ENCODE measurements at places on chromosomes 6 and 20.

DNA sequence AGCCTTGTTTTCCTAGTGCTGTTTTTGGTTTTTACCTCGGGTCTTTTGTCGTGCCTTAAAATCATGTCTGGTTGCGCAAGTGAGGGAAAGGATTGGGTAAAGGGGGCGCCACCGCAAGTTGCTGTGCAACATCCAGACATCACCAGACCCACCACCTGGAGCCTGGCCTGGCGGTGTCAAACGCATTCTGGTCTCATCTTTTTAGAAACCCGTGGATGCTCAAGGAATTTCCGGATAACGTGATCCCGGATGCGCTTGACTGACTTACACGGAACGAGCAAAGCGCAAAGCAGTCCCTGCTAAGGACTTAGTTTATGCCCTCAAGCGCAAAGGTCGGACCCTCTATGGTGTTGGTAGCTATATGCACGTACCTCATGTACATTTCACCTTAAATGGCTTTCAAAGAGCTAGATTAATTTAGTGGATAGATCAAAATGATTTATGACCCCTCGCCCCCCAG, 105.2 kb downstream of the OR2B2 start:
- no peak for DNase-seq

DNA sequence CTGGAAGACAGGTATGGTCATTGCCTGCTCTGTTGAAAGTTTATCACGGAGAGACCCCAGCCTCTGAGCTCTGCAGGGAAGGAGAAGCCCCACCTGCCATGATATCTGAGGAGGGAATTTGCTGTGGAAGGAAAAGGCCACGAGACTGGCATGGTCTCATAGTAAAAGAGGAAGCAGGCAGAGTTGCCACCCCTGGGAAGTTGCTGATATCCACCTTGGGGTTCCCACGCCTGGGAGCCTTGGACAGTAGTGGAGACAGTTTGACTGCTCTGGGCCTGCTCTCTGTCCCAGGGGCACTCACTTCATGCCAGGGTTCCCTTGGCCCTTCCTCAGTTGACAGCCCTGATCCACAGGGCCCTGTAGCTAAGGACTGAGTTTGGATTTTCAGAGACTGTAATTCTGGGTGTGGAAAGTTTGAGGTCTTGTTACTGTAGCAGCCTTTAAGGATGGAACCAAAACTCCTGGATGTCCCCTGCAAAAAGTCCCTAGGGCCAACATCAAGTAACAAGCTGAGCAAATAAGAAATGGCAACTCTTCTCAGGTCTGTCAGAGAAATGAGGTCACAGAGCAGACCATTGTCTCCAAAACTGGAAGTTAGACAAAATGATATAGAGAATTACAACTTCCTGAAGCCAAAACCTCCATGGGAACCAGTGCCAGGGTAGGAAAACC, 6.9 kb upstream of the SIRPB1 start:
- DNase-seq: no peak

- peak; percentile 51 for DNase-seq
Observed at GRCh38 chr20:61120595-61121515, 131.2 kb upstream of the CDH4 start.

- DNase-seq: no peak
Observed at GRCh38 chr6:32943864-32944649, 3.2 kb upstream of the HLA-DMB start.

GRCh38 chr6:21185861-21186478, 407.6 kb upstream of the SOX4 start:
- peak; percentile 76 for DNase-seq

DNA sequence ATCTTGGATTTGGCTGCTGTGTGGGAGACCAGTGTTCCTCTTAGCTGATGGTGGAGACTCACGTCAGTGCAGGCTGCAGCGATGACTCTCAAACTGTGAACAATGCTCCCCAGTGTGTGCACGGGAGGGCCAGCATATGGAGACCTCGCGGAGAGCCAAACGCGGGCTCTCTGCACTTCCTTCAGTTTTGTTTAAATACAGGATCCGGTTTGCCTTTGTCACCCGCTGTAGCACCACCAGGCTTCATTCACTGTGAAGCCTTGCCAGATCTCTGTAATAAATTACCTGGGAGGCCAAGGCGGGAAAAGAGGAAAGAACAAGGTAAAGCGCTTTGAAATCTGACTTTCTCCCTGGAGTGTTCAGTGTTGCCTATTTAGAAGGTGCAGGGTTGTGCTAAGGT, 30.7 kb upstream of the TMEM14A start:
- DNase-seq: peak; percentile 69

DNA sequence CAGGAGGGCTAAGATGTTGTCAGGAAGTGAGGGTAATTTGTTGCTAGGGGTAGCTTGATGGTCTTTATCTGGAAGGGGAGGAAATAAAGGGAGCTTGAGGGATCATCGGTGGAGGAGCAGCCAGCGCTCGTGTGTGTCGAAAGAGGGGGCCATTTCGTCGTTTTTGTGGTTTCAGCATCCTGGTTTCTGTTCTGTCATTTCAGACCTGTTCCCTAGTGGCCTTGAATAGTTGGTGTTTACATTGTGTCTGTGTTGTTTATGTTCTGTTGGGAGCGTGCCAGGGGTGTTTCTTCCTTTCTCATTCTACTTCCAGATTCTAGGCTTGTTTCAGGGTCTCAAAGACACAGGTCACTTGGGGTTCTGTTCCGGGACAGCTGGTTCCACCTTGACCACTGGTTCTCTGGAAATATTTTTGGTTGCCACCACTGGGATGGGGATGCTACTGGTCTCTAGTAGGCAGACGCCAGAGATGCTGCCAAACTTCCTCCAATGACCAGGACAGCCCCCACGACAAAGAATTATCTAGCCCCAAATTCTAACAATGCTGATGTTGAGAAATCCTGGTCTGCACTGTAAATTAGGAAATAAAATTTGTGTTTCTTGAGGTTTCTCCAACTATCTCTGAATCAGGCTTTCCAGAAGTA, 113.9 kb upstream of the NAA20 start:
- peak; percentile 9 for DNase-seq

DNA sequence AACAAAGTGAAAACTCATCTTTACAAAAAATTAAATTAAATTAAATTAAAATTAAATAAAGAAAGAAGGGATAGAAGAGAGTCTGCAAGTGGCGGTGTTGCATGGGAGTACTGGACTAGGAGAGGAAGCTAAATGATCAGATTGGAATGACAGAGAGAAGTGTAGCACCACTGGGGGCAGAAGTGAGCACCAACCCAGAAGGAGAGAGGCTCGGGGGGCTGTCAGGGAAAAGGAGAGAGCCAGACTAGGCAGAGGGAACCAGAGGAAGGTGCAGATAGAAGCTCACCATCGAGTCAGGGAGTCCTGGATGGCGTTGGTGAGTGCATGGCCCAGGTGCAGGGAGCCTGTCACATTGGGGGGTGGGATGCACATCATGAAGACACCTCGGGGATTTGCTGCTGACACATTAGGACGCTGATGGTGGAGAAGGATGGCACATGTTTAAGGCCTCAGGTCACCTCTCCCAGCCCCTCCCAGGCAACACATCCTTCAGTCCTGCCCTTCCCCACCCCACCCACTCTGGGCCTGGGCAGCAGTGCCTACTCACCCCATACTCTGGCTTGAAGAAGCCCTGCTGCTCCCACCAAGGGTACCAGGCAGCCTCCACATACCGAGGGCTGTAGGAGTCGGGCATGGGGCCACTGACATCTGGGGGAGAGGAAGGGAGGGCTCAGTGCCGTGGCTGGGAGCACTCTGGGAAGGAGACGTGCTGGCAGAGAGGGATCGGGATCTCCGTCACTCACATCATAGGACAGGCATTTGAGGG, 4.0 kb downstream of the VARS1 start:
- DNase-seq: peak; percentile 13

GRCh38 chr20:33645396-33645795, 16.7 kb upstream of the C20orf144 start:
- DNase-seq: no peak

DNA sequence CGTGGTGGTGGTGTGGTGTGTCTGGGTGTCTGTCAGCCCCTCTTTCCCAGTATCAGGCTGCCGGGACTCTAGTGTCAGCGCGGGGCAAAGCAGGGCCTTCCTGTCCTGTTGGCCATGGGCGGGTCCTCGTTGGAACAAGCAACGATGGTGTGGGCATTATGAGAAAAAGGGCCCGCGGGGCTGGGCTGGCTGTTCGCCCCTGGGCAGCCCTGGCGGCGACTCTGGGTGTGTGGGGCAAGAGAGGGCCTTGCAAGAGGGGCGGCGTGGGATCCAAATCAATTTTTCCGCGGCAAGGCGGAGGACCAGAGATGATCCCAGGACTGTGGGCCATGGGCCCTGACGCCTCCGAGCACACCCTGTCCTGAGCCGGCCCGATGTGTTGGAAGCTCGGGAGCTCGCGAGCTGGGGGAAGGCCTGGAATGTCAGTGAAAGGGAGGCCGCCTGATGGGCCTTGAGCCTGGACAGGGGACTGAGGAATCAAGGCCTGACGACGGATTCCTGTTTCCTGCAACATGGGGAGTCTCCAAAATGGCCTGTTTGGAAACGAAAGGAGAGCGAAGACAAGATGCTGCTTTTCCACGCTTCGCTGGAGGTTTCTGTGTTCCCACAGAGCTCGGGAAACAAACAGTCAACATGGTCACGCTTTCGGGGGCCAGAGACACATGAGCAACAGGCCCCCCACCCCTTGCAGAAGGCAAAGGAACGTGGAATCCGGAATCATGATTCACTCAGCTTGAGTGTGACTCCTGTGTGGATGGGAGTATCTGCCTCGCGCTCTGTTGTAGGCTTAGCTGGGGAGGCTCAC, 364.7 kb upstream of the DEFB115 start:
- DNase-seq: no peak

DNA sequence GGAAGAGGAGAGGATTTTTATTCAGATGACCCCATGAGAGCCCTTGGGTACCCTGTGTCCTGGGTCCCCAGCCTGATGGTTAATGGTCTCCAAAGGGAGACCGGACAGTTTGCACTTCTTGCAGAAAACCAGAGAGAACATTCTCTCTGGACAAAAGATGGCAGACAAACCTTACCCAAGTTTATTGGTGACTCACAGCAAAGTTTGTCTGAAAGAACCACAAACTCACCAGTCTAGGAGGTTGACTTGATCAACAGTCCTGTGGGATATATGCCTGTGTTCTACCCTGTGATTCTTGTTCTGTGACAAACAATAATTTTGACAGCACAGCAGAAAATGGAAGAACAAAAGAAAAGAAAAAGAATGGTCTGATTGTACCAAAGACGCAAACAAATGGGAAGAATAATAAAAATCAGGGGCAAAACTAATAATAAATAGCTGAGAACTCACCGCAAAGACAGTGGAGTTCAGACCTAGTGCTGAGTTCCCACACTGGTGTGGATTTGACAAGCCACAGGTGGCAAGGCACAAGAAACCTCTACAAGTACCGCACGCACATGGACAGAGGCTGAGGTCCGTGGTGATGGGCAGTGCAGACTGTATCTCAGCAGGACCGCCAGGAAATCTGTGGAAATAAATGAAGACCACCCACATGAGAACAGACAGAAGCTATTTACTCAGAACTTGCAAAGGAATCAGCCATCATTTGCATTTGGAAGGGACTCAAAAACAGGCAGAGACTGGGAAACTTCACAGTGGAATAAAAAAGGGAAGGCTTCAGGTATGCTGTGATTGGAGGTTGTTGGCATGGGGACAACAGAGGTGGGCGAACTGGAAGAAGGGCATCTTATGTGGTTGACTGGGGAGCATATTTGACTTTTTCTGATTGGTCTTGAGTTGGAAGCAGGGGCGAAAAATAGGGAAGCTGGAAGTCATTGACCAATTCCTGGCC, 246.3 kb upstream of the RNF24 start:
- no peak for DNase-seq

DNA sequence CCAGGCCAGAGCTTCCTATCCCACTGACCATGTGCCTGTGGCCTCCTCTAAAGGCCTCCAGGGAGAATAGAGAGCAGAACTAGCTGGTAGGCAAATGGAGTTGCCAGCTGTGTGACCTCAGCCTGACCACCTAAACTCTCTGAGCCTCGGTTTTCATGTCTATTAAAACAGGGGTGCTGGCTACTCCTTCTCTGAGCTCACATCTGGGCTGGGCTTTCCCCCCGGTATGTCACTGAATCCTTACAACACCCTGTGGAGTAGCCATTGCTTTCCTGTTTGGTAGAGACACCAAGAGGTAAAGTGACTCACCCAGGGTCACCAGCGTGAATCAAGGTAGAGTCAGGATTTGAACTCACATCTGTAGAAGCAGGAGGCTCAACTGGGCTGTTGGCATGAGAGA, 132.1 kb downstream of the JPH2 start:
- no peak for DNase-seq

GRCh38 chr6:6699741-6700367, 111.3 kb downstream of the LY86 start:
- peak; percentile 67 for DNase-seq

GRCh38 chr20:23998844-23999243, 10.3 kb upstream of the GGTLC1 start:
- DNase-seq: no peak

- DNase-seq: no peak
Observed at GRCh38 chr20:45112754-45113153, 2.2 kb downstream of the WFDC5 start.

DNA sequence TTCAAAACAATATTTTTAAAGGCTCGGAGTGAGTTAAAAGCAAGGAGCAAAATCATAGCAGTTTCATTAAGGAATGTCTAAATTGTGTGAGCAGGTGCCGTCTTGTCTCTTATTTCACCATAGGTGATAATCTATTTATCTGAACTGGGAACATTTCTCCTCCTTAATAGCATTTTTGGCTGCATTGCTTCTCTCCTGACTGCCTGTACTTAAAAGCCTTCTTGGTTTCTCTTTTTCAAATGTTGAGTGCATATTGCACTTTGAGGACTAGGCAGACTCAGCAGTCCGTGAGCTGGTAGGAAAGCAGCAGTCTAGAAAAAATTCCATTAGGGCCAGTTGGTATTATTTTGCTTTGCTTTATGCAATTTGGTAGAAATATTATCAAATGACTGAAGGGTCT, 645.9 kb downstream of the GRIK2 start:
- DNase-seq: no peak

DNA sequence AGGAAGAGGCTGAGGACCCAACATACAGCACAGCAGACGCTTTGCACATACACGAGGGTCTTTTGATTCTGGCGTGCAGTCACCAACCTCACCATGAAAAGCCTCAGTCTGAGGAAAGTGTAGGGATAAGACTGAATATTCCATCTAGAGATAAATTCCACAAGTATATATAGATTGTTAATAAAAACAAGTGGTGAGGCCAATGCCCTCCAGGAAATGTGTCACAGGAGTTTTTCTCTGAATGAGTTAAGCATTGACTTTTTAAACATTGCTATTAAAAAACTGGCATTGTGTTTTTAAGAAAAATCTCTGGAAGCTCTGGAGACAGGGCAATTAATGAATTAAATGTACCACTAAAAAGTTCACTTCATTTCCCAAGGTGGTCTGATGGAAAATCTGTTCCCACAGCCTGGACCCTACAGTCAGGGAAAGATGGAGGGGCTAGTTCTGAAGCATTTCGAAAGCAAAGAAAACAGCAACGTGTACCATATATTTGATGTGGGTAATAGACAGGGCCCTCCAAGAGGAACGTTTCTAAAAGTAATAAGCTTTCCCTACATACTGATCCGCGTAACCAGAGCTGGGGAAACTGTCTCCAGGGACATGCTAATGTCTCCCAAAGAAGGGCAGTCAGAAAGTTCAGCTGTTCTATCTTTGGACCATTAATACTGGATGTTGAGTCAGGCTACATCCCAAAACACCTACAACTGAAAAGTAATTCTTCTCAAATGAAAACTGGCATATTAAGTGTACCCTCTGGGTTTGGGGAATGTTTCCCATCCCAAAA, 301.1 kb downstream of the FOXC1 start:
- no peak for DNase-seq

- DNase-seq: no peak
Observed at GRCh38 chr6:33424855-33425667, 5.2 kb downstream of the SYNGAP1 start.

- no peak for DNase-seq
Observed at GRCh38 chr6:53744321-53744720, 50.5 kb upstream of the LRRC1 start.

All from NCI-H1092 (cell line).